ENCODE measurements at places on chromosomes 5 and 9.
A peak's percentile ranks its signal among the peaks of the same experiment; 100 is the strongest.

DNA sequence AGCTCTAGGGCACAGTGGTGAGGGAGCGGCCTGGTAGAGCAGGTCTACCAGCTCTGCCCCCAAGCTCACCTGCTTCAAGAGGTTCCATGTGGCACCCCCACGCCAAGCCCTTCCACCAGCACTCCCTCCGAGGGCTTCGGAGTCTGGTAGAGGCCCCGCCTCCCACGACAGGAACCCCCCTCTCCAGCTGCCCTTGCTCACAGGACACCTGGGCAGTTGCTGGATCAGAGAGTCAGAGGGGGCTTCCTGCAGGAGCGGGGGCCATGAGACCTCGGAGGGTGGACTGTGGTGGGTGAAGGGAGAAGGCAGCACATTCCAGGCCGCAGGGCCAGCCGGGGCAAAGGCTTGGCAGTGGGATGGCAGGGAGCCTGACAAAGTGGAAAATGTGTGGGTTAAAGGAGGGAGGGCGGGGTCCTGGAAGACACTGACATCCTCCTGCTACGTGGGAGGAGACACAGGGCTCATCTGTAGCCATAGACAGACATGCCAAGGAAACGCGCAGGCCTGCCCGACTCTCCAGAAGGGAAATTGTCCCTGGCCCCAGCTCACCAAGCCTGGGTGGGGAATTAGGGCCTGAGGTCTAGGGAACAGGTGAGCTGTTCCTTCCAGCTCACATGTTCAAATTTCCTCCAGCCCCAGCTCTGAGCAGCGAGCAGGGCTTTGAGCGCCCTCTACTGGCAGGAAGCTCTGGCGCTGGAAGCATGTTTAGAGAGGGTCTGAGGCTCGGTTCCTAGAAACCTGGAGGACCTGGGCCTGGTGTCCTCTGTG, 74.2 kb downstream of the NTNG2 start:
- peak; percentile 42 for DNase-seq

GRCh38 chr5:162187371-162187770, 119.8 kb downstream of the GABRG2 start:
- no peak for DNase-seq

GRCh38 chr5:146754621-146755020, 123.9 kb downstream of the PPP2R2B start:
- DNase-seq: no peak

DNA sequence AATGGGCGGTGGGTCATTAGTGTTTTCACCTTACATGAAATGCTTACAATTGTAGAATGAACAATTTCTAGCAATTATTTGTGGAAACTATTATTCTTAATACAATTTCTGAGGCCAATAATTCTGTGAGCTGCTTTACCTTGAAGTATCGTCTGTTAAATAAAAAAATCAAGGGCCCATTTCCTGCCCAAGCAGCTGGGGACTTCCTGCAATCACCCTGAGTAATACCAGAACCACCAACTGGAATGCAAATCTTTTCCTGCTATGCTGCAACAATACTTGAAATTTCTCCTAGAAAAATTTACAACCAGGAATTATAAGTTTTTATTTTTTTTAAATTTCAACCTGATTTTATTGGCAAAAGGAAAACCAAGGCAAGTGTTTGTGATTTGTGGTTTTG, 52.6 kb downstream of the ADAMTS16 start:
- DNase-seq: no peak

DNA sequence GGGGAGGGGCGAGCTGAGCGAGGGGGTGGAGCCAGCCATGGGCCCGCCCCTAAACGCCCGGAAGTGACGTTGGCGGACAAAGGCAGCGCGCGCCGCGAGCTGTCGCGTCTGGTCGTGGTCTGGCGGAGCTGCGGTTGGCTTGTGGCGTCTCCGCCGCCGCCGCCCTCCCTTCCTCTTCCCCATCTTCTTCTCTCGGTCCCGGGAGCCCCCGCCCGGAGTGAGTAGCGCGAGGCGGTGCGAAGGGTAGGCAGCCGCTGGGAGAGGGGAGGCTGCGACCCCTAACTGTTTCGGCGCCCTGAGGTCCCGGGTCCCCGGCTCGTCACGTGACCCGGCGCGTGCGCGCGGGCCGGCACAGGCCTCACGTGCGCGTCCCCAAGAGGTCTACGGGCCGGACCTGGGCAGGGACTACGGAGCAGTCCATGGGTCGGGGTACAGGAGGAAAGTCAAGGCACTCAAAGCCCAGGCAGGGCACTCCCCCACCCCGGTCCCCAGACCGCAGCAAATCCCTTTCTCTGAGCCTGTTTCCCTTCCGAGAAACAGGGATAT, at the start of gene NTMT1:
TSS of gene NTMT1 (plus strand) at position 85 of the 546 bp plus-strand sequence. CDS start 6,541 bp downstream, outside the sequence.
- peak; percentile 77 for DNase-seq

DNA sequence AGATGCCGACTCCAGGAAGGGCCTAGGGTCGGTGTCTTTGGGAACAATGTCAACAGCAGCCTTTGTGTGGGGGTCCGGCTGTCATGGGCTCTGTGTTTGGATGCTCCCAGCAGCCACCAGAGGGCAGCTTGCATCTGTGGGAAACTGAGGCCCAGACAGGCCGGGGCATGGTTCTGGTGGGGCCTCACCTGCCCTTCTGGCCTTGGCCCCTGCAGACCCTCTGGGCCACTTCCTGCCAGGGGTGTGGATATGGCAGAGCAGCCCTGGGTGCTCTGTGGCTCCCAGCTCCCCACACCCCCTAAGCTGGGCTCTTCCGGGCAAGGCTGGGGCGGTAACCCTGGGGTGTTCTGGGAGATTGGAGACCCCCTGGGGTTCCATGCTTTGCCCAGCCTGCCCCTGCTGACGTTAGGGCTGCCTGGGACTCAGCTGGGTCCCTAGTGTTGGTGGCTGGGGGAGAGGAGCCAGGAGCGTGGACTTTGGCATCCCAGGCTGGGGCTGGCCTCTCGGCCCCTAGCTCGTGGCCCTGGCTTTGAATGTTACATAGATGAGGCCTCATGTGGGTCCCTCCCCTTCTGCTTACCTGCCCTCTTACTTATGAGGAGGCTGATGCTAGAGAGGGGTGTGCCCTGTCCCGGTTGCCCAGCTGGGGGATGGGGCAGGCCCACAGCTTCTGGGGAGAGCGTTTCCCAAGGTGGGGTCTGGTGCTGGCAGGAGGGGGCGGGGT, 38.3 kb downstream of the RXRA start:
- no peak for DNase-seq

DNA sequence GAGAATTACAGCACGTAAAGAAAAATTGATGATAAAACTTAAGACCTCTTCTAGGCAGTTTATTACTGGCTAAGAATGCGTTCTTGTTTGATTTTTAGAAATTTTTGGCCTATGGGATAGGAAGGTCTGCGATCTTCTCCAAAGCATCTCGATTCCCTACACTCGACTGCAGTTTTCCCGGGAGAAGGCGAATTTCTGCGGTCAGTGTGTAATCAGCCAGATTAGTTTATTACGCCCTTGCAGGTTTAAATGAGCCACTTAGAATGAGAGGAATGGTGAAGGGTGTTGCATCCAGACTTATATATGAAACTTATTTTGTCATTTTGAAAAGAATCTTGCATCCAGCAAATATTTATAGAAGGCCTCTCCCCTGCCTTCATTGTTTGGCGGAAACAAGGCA, 1.2 kb downstream of the MTAP start:
- DNase-seq: no peak

GRCh38 chr5:113192541-113192940, 215.9 kb downstream of the DCP2 start:
- no peak for DNase-seq

DNA sequence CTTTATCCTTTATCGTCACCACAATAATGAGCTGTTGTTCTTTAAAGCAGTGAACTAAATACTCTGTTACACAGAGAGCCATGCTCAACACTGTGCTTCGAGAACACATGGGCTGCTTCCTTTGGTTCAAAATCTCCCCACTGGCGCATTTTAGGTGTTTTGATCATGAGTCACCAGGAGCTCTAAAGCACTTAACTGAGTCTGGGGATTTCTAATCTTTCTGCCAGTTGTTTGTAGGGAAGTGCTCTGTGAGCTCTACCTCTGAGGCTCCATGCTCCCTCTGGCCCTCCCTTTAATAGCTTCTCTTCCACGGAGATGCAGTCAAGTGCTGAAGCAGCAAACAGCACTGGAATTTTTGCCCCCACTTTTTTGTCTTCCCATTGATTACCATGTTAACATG, 17.0 kb downstream of the ERAP2 start:
- DNase-seq: no peak

GRCh38 chr5:76808141-76808691, 10.6 kb upstream of the F2RL1 start:
- no peak for DNase-seq

DNA sequence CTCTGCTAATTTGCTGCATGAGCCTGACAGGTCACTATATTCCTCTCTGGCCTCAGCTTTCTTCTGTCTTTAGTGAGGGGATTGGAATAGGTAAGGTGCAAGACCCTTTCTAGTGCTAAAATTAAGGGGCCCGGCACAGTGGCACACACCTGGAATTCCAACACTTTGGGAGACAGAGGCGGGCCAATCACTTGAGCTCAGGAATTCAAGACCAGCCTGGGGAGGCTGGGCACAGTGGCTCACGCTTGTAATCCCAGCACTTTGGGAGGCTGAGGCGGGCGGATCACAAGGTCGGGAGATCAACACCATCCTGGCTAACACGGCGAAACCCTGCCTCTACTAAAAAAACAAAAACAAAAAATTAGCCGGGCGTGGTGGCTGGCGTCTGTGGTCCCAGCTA, 37.2 kb downstream of the EGR1 start:
- no peak for DNase-seq

GRCh38 chr5:147727200-147727599, 55.3 kb downstream of the JAKMIP2 start:
- no peak for DNase-seq

DNA sequence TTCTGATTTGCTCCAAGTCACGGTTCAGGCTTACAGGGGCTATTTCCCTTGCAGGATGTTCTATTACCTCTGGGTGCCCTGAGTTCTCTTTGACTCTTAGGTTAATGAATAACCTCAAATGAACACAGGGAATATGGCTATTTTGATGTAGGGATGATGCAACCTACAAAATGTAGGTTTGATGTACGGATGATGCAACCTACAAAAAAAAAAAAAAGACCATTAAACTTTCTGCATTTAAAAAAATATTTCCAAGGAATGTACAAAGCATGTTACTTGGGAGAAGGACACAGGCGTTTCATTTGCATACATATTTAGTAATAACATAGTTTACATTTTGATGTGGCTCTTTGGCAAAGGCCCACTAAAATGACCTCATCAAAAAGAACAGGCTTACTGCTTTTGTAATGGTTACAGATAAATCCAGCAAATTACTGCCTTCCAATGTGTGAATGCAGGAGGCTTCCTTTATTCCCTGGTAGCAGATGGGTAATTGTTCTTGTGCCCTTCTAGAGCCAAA, 36.3 kb downstream of the ZNF474 start:
- DNase-seq: no peak

DNA sequence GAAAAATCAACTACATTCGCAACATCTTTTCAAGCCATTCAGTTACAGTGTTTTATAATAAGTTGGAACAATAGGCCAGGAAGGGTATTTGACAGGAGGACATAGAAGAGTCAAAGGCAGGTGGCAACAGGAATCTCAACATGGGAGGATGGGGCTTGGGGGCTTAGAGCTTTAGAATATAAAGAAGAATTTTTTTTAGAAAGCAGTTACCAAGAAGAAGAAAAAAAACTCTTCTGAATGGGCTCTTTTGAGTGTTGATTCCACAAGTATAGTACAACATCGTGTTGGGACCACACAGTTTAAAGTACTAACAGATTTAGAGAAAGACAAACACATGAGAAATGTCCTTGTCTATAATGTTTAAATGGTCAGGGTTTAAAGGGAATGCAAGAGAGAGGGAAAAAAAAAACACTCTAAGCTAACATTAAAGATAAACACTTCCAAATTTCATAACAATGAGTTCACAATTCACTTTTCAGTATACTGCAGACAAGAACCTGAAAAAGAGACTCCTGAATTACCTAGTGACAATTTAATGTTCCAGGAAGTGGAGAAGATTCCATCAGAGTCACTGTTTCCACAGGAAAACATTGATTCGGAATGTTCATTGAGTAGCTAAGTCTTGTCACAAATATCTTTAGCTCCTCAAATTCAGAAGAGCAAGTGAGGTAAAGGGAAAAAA, 282.3 kb downstream of the DEPDC1B start:
- DNase-seq: no peak

DNA sequence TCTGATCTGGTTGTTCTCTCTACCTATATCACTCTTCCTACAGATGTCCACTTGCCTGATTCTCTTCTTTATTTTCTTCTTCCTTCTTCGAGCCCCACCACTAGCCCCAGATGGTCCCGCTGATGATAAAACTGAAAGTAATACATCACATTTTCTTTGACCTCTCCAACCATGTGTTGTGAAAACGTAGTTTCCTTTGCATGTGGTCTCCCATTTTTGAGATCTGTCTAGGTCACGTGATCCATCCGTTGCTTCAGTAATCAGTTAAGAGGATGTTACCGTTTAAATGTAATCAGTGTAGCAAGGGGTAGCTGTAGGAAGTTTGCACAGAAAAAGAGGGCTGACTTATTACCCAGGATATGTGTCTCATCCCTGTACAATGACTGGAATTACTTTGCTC, 426.3 kb upstream of the TLE4 start:
- DNase-seq: no peak

- DNase-seq: no peak
Measured at GRCh38 chr5:74643111-74643562, 2.6 kb upstream of the ENC1 start.

Measured in GDM1 (cell line).